ENCODE measurements at places on chromosomes 13 and 19.

DNA sequence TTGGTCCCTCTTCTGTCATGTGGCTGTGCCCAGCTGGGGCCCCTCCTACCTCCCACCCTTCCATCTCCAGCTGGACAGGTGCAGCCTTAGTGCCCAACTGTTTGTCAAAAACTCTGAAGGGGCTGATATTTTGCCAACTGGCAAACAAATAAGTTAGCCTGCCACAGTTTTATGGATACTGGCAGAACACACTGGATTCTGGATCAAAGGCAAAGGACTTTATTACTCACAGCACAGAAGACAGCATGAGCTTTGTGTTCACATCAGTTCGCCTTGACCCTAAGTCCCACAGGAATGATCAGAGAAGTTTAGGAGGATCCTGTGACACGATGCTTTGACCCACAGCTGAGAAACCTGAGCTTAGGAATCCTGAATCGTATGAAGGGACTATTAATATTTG lies 16.4 kb downstream of the KLK2 start:
- DNase-seq, result no peak

GRCh38 chr19:12133069-12133468 lies 7.1 kb downstream of the ZNF20 start:
- no peak for DNase-seq

DNA sequence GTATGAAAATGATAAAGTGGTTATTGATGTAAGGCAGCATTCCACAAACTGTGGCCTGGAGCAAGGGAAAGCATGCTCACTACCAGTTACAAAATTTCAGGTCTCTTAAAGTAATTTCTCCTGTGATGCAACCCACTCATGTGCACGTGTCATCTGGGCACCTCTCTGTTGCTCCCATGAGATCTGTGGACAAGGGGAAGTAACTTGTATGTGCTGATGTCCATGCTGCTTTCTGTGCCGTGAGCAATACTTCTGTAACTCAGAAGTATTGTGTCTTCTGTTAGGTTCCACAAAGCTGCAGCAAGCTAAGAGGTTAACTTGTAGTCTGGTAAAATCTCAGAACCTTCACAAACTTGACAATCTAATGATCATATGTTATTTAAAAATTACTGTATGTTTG lies 930.0 kb upstream of the SLITRK6 start:
- DNase-seq, result no peak

- DNase-seq, result no peak
Measured at GRCh38 chr19:5337708-5338655, 2.6 kb downstream of the PTPRS start.

GRCh38 chr19:35708391-35708790 lies 4.0 kb downstream of the ZBTB32 start:
- DNase-seq, result no peak

DNA sequence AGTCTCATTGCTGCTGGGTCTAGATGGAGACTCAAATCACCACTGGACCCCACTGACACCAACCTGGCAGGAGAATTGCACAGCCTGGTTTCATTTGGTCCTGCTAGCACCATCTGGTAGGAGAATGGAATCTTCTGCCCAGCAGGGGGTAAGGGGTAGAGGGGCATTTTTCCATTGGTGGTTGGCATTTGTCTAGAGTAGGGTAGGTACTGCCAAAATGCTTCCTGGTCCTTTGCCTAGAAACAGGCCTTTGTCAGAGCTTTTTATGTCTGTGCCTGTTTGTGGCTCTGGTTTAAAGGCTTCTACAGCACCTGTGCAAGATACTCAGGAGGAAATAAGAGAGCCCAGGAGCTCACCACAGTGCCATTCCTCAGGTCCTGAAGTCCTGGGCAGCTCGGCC lies 121.3 kb downstream of the KCTD12 start:
- no peak for DNase-seq

- DNase-seq, result no peak
Measured at GRCh38 chr13:40186041-40186440, 480.4 kb downstream of the FOXO1 start.

- DNase-seq, result no peak
Measured at GRCh38 chr19:2767688-2768087, 15.4 kb downstream of the SGTA start.

GRCh38 chr13:26721251-26722121 lies 39.1 kb downstream of the GPR12 start:
- no peak for DNase-seq

DNA sequence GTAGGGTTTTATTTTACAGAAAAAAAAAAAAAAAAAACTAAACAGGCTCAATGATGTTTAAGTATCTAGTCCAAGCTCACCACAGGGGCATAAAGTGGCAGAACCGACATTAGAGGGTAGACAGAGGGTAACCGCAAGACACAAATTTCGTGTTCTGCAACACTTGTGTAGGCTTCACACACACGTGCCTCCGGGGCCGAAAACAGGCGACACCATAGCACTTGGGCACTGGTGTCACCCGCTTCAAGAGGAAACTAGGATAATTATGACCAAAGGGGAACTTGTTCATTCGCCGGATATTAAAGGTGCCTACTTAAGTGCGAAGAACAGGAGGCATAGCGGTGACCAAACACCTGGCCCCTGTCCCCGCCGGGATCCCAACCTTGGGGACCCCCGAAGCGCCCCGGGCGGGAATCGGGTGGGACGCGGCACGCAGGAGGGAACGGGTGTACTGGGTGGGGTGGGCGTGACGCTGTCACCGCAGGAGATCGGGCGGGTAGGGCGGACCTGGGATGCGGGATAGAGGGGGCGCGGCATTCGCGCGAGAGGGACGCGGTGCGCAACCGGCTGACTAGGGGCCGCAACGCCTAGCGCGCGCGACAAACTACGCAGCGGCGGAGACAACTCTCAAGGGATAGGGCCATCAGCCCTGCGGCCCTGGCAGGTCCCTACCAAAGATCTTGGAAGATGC lies 558 bp downstream of the MZT1 start:
- peak; percentile 16 for DNase-seq

GRCh38 chr19:41886761-41887710 lies 4.1 kb downstream of the ARHGEF1 start:
- DNase-seq, result peak; percentile 51

GRCh38 chr19:56350416-56351045 lies 35.9 kb upstream of the ZSCAN5A start:
- peak; percentile 14 for DNase-seq

GRCh38 chr19:46463516-46463915 lies 7.8 kb downstream of the PNMA8A start:
- no peak for DNase-seq
